ENCODE measurements at places on chromosomes 13 and 19.

DNA sequence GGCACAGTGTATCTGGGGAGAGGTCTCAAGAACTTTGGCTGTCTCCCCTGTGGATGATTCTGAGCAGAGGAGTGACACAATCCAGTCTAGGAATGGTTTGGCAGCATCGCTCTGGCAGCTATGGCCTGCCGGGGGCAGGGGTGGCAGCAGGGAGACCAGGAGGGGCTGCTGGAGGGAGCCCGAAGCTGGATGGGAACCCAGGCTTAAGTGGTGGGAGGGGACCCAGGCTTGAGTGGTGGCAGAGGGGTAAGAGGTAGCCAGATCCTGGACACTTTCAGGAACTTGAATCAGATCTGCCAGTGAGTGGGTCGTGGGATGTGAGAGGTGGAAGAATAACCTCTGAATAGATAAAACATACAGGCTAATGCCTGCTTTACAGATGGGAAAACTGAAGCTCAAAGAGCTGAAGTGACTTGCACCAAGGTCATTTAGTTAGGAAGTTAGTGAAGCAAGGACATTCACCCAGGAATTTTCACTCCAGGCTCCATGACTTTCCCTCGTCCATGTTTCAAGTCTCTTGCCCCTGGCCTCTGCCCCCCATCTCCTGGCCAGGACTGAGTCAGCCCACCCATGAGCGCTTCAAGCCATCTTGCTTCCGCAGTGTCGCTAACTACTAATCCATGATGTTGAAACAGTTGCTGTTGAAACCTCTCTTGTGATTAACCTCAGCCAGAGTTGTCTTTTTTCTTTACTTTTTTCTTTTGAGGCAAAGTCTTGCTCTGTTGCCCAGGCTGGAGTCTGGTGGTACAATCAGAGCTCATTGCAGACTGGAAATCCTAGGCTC is 29.9 kb upstream of the C1QTNF9 start:
- no peak for DNase-seq

DNA sequence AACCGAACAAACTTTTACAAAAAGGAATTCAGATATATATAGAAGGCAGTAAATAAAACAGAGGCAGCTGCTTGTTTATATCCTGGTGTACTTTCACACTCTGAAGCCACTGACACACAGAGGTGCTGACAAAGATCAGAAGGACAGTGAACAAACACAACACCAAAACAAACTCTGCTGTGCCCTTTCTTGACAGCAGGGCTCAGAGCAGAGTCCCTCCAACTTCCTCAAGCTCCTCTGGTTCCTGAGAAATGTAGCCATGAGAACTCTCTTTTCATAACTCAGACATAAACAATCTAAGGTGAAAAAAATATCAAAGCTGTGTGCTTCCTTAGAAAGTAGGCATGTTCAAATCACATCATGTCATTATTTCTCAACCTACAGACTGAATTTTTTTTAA is 1052.8 kb upstream of the SPRY2 start:
- DNase-seq = no peak

DNA sequence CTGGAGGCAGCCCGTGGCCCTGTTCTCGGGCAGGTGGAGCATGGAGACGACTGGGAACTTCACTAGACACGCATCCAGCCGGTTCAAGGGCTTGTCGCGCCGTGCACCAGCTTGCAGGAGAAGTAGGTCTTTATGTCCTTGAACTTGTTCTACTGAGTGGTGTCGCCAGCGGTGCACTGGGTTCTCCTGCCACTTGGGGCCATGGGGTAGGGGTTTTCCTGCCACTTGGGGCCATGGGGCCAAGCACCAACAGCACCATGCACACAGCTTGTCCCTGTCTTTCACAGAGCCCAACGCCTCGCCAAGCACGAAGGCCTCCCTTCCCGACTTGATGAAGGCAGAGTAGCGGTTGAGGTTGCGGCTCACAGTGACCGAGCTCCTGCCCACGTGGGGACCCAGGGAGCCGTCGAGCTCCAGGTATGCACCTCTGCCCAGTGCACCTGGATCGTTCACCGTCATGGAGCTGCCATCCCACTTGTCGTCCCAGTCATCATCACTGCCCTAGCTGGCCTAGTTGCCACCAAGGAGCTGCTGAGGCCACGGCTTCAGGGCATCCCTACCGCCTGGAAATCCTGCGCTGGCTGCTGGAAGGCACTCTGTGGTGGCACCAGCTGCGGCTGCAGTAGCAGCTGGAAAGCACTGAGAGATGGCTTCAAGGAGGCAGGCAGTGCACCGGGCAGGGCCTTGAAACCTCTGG is 40.5 kb upstream of the TPM4 start:
- DNase-seq = no peak

GRCh38 chr19:17576758-17577456 is 21.5 kb downstream of the COLGALT1 start:
- no peak for DNase-seq

- DNase-seq = no peak
These were observed 2.8 kb downstream of the SACS start for GRCh38 chr13:23430664-23431063.

DNA sequence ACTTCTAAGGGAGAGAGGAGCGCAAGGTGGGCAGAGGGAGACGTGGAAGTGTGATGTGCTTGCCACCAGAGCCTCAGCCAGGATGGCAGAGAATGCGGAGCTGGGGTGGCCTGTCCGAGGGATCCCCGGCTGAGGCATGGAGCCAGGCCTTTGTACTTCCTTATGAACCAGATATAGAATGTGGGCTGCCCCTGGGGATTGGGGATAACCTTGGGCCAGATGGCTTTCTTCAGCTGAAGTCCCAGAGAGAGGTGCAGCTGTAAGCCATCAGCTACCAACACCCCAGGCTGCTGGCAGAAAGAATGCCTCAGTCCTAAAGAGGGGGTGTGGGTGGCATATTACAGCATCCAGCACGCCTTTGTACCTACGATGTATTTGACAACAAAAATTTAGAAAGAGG is 25.5 kb upstream of the FBXO17 start:
- no peak for DNase-seq

DNA sequence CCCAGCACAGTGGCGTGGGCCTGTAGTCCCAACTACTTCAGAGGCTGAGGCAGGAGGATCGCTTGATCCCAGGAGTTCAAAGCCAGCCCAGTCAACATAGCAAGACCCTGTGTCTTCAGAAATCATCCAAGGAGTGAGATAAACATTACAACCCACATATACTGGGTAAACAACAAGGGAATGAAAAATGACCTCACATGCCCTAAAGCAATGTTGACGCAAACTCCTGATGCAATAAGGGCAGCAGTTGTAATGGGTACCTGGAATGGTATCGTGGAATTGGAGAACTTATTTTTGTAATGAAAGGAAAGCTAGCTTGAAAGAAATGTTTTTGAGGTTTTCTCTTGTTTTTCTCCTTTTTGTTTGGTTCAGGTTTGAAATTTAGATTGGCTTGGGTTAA is 24.5 kb upstream of the LGALS16 start:
- no peak for DNase-seq

DNA sequence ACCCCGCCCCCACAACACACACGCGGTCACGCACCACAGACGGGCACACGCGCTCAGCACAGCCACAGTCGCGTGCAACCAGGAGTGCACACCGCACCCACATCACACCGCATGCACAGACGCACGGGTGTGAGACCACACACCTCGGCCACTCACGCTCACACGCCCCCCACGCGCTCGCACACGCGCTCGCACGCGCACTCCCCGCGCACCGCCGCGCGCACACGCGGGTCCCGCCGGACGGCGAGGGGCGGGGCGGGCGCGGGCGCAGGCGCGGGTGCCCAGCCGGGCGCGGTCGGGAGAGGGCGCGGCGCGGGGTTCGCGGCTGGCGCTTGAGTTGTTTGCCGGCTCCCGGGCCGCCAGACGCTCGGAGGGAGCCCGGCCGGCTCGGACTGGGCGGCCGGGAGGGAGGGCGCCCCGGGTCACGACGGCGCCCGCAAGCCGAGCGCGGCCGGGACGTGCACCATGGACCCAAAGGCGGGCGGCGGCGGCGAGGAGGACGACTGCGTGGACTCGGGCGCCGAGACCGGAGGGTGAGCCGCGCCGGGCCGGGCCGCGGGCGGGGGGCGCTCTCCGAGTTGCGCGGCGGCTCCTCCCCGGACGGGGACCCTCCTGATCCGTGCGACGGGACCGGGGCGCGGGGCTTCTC is at the start of gene FAM124A:
FAM124A (plus strand) TSS at position 362 of the 649 bp plus-strand sequence; CDS start at position 466, 104 bp downstream.
- peak; percentile 74 for DNase-seq

- no peak for DNase-seq
These were observed 20.4 kb downstream of the DCT start for GRCh38 chr13:94459116-94459515.

DNA sequence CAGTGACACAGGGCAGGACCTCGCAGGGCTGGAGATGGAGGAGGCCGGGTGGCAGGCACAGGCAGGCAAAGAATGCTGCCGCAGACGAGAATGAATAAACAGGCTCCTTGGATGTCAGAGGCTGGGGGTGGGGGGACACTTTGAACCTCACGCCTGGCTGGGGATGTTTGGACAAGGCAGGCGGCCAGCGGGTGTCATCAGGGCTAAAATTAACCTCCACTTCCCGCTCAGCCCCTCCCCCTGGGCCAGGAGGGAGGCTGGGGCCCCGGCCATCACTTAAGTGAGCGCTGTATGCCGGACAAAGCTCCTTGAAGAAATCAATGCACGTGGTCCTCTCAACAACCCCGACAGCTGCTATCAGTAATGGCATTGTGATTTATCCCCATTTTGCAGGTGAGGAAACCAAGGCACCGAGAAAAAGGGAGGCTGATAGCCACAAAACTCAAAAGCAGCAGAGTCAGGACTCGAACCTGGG is 10.3 kb upstream of the FUT5 start:
- no peak for DNase-seq

GRCh38 chr19:9862938-9863337 is 27.8 kb downstream of the PIN1 start:
- DNase-seq = no peak

DNA sequence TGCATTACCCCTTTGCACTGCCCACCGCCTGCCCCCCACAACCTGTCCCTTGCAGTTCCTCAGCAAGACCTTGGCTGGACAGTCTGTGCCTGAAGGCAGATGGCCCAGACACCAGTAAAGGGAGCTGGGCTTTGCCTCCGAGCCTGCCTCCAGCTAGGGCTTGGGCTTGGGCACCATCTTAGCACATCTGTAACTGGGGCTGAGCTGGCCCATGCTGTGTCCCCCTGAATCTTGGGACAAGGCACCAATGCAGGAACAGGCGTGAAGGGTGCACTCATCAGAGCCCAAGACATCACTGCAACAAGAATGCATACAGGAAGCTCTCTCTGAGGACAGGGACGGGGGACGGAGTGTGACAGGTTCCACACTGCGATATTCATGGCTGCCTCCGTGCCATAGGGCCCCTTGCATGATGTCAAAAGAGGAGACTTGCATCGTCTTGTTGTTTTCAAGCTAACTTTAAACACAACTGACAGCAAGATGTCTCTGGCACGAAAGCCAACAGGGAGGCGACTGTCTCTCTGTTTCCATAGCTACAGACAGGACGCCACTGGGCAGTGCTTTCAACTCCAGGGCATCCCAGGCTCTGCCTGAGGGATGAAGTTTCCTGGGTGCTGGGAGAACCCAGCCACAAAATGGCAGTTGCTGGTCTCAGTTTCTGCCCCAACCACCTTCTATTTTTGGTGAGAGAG is 8.7 kb upstream of the CHST8 start:
- no peak for DNase-seq

GRCh38 chr13:44300895-44301638 is 72.6 kb upstream of the SERP2 start:
- no peak for DNase-seq

DNA sequence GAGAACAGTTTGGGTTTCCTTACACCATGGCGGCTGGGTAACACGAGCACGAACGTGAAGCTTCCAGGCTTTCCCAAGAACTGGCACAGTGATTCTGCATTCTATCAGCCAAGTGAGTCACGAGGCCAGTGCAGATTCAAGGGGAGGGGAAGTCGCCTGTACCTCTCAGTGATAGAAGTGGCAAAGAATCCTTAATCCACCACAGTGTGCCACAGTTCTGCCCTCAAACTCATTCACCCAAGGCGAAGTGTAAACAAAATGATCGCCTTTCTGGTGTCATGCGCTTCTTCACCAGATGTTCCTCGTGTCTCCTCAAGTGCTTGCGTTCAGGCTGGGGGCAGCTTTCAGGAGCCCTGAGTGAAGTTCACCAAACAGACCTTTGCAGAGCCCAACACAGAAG is 24.9 kb upstream of the AMER2 start:
- no peak for DNase-seq

DNA sequence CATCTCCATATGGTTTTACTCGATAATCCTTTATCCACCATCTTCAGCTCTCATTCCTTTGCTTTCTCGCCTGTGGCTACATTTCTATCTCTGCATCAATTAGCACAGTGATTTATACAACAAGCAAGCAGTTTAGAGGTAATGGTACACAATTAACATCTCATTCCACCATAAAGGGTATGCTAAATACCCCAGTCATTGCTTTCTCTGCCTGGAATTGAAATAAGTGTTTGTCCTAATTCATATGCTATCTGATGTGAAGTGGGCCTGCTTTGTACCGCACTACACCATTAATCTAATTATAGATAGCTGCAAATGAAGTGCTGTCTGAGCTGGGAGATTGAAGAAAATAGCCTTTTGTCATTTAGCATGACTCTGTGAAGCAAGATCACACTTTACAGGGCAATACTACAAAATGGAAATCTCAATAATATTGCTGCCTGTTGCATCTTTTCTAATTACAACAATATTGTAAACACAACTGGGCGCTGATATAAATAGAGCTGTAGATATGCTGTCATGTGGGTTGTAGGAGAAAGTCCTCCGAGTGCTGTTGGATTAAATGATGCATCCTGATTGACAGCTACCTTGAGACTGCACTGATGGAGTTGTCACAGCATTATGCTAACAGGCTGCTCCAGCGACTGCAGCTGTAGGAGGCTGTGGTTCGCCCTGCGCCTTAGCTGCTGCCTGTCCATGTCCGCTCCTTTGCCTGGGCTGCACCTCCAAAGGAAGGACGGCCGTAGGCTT is 78.2 kb downstream of the GGACT start:
- no peak for DNase-seq

DNA sequence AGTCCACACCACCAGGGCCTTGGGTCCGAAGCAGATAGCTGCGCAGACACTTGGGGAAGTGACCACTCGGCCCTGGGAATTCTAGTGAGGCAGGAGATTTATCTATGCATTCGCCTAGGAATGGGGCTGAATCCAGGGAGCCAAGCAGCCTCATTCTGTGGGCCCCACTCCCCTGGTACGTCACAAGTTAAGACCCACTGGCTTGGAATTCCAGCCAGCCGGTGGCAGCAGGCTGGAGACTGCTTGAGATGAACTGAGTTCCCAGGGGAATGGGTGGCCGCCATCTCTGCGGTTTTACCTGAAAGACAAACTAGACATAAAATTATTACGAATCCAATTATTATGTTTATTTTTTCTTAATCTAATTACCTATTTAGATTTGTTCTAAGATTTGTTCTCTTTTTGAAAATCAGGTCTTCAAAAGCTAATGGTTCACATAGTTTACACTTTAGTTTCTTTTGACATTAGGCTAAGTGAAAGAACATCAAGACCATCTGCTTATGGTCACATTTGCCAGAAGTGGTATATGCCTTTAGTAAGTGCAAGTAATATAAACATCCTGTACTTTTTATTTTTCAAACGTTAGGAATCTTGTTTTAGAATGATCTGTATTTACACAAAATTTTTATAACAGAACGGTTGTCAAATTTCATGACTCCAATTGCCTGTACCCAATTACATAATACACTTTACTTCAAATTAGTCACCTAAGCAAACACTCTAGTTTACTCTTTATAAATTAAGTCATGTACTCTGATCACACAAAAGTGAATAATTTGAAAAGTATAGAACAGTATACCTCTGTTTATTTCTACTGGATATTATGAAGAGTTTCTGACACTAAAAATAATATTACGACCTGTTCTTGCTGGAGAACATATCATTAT is 74.4 kb downstream of the SLITRK6 start:
- no peak for DNase-seq

Measured in stimulated activated CD4-positive, alpha-beta T cell treated with anti-CD3 and anti-CD28 coated beads, Interleukin-2, amount 100 ng/mL, for 24 hours (primary cell).